ENCODE measurements at places on chromosomes 1 and 21.

DNA sequence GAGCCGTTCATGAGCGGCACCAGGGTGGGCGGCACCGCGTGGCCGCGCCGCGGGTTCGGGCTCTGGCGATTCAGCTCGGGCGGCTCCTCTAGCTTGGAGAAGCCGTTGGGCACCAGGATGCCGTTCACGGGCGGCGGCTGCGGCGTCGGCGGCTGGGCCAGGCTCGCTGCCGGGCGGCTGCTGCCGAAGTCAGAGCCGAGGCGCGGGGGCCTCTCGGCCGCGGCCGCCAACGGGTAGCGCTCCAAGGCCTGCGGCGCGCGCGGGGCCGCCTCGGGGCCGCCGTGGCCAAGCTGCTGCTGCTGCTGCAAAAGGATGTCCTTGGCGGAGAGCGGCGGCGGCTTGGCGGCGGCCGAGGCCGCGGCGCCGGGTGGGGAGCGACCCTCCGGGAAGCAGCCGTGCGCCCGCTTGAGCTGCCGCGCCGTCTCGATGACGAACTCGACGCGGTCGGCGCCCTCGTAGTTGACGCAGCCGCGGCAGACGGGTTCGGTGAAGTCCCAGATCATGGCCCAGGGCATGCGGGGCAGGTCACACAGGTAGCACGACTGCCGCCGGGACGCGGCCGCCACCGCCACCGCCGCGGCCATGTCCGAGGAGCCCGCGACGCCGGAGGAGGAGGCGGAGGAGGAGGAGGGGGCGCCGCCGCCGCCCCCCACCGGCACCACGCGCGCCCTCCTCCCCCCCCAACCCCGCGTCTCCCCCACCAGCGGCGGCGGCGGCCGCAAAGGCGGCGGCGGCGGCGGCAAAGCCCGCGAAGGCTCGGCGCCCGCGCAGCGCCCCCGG, 877 bp downstream of the IRF2BP2 start:
- peak; percentile 62 for DNase-seq

DNA sequence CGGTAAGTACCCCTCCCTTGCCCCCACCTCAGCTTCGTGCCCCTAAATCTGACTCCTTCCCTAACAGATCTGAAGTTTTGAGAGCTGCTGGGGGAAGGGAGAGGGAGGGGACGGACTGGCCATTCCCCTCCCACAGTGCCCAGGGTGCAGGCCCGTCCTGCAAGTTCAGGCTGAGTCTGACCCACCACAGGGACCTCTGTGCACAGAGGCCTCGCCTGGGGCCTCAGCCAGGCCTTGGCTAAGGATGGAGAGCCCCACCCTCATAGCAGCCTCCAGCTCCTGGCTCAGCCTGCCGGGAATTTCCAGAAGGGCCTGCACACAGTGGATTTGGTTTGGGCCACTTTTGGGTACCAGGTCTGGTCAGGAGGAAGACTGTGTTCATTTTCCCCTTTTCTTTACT, 31.2 kb upstream of the TNFRSF1B start:
- DNase-seq, result no peak

- DNase-seq, result no peak
Measured at GRCh38 chr1:234218078-234218477, 155.2 kb upstream of the COA6 start.

DNA sequence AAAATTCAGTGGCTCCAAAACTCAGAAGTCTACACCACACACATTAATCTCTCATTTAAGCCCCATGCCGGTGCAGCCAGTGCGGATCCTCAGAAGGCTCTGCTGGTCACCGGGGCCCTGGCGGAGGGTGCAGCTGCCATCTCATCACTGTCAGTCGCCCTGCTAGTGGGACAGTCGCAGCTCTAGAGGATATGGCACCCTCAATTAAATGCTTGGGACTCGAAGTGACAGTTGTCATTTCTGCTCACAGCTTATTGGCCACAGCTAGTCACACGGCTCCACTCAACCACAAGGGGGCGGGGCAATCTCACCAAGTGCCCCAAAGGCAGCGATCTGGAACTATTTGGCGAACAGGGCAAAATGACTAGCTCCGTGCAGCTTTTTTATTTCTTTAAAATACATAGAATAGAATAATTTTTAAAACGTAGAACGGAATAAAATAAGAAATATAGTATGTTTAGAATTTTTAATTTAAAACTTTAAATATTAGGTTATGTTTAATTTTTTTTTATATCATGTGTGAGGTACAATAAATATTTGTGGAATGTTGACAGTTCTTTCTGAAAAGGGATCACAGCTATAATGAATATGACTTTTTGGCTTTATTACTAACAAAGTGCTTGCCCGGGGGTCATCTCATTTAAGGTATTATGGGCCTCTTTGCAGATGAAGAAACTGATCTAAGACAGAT, 8.0 kb upstream of the MAN1C1 start:
- peak; percentile 81 for DNase-seq

DNA sequence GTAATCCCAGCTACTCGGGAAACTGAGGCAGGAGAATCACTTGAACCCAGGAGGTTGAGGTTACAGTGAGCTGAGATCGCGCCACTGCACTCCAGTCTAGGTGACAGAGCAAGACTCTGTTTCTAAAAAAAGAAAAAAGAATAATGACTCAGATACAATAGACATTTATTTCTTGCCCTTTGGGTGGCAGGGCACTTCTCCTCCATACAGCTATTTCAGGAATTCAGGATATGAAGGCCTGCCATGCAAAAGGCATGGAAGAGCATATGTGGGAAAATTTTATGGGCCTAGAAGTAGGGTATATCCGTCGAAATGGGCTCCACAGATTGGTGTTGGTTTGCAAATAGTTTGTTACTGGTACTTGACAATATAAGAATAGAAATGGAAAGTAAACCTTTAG, 20.2 kb upstream of the POGZ start:
- DNase-seq, result no peak

- DNase-seq, result no peak
Measured at GRCh38 chr1:228285661-228286504, 78.0 kb downstream of the OBSCN start.

DNA sequence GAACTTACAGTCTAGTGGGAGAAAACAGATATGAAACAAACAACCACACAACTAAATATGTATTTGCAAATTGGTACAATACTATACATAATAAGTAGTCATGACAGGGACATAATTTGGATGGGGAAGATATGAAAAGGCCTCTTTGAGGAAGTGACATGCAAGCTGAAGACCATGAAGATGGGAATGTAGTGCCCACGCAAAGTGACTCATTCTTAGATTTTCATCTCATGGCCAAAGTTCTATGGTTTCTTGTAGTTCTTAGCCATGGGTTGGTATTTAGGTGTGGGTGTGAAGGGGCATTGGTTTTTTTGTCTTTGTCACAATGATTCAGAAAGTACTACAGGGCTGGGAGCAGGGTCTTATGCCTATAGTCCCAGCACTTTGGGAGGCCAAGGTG, 105.4 kb upstream of the FAM78B start:
- DNase-seq, result no peak

Measured in stimulated activated CD4-positive, alpha-beta T cell treated with anti-CD3 and anti-CD28 coated beads, Interleukin-1b, Interleukin-23, amount 100 ng/mL, for 24 hours (primary cell).